ENCODE measurements at places on chromosomes 1 and 21. TPM values are rescaled to one million over a fixed set of nuclear protein-coding genes. Genes with fewer than 3 reads are reported as not detected.

GRCh38 chr1:219761208-219761860, 148.4 kb upstream of the ZC3H11B start:
- no peak for DNase-seq
- H3K27ac ChIP-seq, result no peak overlapping the region
- H3K27me3 ChIP-seq, result no peaks in the 10 kb centered on the region
- no peaks in the 10 kb centered on the region for H3K4me1 ChIP-seq

GRCh38 chr1:205604825-205605505, 26.8 kb downstream of the ELK4 start:
- no peaks in the 10 kb centered on the region for H3K27me3 ChIP-seq
- H3K36me3 ChIP-seq, result peaks cover 32% of the 10 kb centered on the region
- H3K4me3 ChIP-seq, result no peak overlapping the region

DNA sequence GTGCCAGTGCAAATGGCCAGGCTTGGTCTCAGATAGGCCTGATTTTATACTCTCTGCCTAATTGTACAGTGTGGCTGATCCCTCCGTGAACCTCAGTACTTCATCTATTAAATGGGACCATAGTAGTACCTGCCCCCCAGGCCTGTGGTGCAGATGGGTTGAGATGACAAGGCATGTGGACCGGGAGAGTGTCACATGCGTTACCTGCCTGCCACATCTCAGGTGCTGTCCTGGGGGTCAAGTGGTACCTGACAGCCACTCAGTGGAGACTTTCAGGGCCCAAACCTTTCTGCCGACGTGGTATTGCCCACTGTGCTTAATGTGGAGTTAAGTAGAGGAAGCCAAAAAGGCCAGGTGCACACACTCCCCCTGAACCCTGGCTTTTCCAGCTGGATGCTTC, 197.3 kb downstream of the FOXD2 start:
- H3K4me3 ChIP-seq, result no peak overlapping the region
- no peak overlapping the region for H3K27ac ChIP-seq
- H3K4me1 ChIP-seq, result no peaks in the 10 kb centered on the region
- no peaks in the 10 kb centered on the region for H3K27me3 ChIP-seq
- no peak for DNase-seq

GRCh38 chr1:156258859-156259258, 11.0 kb upstream of the PAQR6 start:
- peaks cover 16% of the 10 kb centered on the region for H3K36me3 ChIP-seq

GRCh38 chr1:172843444-172843843, 184.5 kb downstream of the FASLG start:
- H3K27me3 ChIP-seq, result no peaks in the 10 kb centered on the region
- no peaks in the 10 kb centered on the region for H3K36me3 ChIP-seq
- no peaks in the 10 kb centered on the region for H3K4me1 ChIP-seq
- no peak overlapping the region for H3K4me3 ChIP-seq

DNA sequence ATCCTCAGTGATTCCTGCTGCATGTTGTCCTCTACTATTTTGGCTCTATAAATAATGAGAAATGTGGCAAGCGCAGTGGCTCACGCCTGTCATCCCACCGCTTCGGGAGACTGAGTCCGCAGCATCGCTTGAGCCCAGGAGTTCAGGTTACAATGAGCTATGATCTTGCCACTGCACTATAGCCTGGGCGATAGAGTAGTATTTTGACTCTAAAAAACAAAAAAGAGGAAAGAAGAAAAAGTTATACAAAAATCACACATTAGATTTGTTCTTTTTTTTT, 756 bp upstream of the SLC25A44 start:
- H3K4me3 ChIP-seq, result peak overlapping the region; percentile 100
- H3K27ac ChIP-seq, result peak overlapping the region; percentile 91
- no peak for DNase-seq
- H3K36me3 ChIP-seq, result peaks cover 7% of the 10 kb centered on the region
- H3K27me3 ChIP-seq, result no peaks in the 10 kb centered on the region
- peaks cover 36% of the 10 kb centered on the region for H3K4me1 ChIP-seq

PTCH2 gene
- 0.59 TPM for total RNA-seq

- no peak overlapping the region for H3K27ac ChIP-seq
- no peak for DNase-seq
- H3K27me3 ChIP-seq, result no peaks in the 10 kb centered on the region
- no peaks in the 10 kb centered on the region for H3K36me3 ChIP-seq
Observed at GRCh38 chr1:89221341-89221740, 22.6 kb upstream of the GBP4 start.

Data from psoas muscle (tissue), 8 donors.